ENCODE measurements at places on chromosomes 6 and 20. TPM values are rescaled to one million over a fixed set of nuclear protein-coding genes. Genes with fewer than 3 reads are reported as not detected.

The GGTLC1 gene
- total RNA-seq: not detected

The SEL1L2 gene
- not detected for total RNA-seq

GRCh38 chr6:2314641-2315040, 69.2 kb upstream of the GMDS start:
- no peaks in the 10 kb centered on the region for H3K27me3 ChIP-seq
- H3K36me3 ChIP-seq: no peaks in the 10 kb centered on the region
- no peaks in the 10 kb centered on the region for H3K4me1 ChIP-seq
- H3K4me3 ChIP-seq: no peak overlapping the region

DNA sequence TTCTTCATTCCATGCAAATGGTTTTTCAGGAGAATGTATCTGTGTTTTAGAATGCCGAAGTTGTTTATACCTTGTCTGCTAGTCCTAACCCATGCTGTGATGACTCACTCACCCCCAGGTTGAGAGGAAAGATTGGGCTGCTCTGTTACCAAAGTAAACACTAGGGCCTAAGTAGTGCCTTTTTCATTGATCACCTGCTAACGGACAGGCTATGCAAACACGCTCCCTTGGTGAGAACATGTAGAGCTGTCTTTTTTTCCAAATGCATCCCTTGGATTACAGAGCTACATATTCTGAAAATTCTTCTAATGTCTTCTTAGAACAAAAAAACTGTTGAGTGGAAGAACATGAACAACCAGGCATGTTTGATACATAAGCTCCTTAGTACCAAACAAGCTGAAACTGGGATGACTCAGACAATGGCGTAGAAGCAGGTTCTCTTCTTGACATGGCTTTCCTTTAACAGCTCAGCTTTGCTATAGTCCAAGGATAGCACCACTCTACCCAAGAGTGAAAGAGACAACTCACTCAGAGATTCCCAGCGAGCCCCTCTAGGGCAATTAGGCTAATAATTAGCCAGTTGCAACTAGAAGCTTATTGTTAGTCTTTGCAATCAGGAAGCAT, 20.5 kb downstream of the PERP start:
- peaks cover 35% of the 10 kb centered on the region for H3K4me1 ChIP-seq
- no peak overlapping the region for H3K4me3 ChIP-seq
- no peaks in the 10 kb centered on the region for H3K27me3 ChIP-seq
- DNase-seq: no peak
- H3K27ac ChIP-seq: no peak overlapping the region

- no peaks in the 10 kb centered on the region for H3K4me1 ChIP-seq
- no peak overlapping the region for H3K4me3 ChIP-seq
- no peak for DNase-seq
- H3K27ac ChIP-seq: no peak overlapping the region
Measured at GRCh38 chr20:52201395-52201794, 9.8 kb upstream of the ZFP64 start.

DNA sequence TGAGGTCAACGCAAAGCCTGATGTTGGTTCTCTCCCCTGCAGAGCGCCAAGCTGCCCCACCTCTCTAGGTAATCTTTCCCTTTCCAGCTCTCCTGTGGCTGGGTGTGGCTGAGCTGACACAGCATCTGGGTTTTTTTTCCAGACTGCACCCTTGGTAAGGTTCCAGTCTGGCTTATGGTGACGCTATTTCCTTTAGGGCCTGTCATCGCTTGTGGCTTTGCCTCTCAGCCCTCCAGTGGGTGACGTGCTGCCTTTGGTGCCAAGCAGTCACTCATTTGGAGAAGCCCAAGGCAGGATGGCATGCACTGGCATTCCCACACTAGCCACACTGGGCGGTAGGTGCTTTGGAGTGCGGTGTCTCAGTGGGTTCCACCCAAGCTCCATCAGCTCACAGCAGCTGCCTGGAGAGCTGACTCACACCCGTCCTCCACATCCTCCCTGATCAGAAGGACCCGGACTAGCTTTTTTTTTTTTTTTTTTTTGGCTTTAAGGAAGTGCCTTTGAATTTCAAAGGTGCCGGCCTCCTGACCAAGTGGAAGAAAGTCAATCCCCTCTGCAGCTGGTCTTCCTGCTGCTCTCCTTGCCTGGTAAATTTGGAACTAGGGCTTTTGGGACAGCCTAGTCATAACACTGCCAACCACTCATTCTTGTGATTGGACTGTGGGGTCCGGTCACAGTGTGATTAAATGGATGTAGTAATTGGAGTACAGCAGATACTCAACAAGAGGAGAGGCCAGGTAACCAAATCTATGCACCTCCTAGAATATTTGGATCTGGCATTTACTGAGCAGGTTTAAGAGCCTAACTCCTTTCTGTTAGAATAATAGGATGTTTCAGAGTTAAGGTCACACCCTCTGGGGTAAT, 153.6 kb downstream of the CD83 start:
- H3K27ac ChIP-seq: no peak overlapping the region
- H3K27me3 ChIP-seq: no peaks in the 10 kb centered on the region
- no peak overlapping the region for H3K4me3 ChIP-seq
- no peaks in the 10 kb centered on the region for H3K4me1 ChIP-seq

- H3K4me3 ChIP-seq: peak overlapping the region; percentile 96
- peak; percentile 71 for DNase-seq
- no peaks in the 10 kb centered on the region for H3K27me3 ChIP-seq
Measured at GRCh38 chr6:159969921-159970320, 1.0 kb downstream of the IGF2R start.

DNA sequence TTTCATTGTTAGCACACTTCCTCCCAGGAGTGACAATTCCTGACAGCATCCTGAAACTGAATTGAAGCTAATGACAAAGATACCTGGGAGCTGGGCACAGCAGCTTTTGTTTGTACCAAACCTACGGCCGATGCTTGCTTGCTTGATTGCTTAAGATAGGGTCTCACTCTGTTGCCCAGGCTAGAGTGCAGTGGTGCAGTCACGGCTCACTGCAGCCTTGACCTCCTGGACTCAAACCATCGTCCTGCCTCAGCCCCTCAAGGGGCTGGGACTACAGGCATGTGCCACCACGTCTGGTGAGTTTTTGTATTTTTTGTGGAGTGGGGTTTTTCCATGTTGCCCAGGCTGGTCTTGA, 84.7 kb upstream of the SCP2D1 start:
- H3K4me1 ChIP-seq: no peaks in the 10 kb centered on the region
- no peaks in the 10 kb centered on the region for H3K27me3 ChIP-seq
- no peak for DNase-seq
- no peak overlapping the region for H3K4me3 ChIP-seq
- no peaks in the 10 kb centered on the region for H3K36me3 ChIP-seq

Data from SJSA1 (cell line).